ENCODE measurements at places on chromosomes 3 and 15.

GRCh38 chr3:115397433-115397832 is 225.9 kb upstream of the GAP43 start:
- no peak for DNase-seq

GRCh38 chr3:128113817-128114794 is 9.5 kb downstream of the RUVBL1 start:
- peak; percentile 39 for DNase-seq

GRCh38 chr3:123139522-123139921 is 62.2 kb upstream of the SEC22A start:
- DNase-seq: no peak

GRCh38 chr3:195003893-195004289 is 267.1 kb downstream of the XXYLT1 start:
- DNase-seq: no peak

DNA sequence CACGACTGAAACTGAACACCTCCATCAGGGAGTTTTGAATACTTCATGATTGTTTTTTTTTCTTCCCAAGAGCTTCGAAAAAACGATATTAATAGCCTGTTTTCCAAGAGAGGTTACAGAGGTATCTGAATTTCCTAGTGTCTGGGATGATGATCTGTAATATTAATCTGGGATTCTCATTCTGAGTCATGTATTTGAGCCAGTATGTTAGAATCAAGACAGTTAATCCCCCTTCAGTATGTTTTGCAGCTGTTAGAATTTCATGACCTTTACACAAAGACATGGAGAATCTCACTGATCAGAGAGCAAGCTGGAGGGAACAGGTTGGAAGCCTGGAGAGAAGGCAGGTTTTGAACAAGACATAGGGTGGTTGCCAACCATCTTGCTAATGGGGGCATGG is 234.5 kb upstream of the GAP43 start:
- no peak for DNase-seq

DNA sequence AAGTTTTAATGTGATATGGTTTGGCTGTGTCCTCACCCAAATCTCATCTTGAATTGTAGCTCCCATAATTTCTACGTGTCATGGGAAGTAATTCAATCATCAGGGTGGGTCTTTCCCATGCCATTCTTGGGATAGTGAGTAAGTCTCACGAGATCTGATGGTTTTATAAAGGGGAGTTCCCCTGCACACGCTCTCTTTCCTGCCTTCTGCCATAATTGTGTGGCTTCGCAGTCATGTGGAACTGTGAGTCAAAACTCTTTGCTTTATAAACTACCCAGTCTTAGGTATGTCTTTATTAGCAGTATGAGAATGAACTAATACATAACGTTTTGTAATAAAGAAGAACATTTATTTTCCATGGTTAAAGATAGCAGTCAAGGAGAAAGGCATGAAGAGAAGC is 39.2 kb upstream of the GOLIM4 start:
- peak; percentile 9 for DNase-seq

GRCh38 chr3:133361435-133361834 is 38.4 kb upstream of the BFSP2 start:
- no peak for DNase-seq

DNA sequence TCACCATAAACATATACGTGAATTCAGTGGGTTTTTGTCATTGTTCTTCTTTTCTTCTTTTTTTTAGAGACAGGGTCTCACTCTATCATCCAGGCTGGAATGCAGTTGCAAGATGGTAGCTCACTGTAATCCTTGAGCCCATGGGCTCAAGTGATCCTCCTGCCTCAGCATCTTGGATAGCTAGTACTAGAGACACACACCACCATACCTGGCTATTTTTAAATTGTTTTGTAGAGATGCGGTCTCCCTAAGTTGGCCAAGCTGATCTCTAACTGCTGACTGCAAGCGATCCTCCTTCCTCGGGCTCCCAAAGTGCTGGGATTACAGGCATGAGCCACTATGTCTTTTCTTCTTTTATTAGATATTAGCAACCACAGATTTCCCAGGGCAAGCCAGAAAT is 220.6 kb downstream of the NLGN1 start:
- no peak for DNase-seq

GRCh38 chr3:106710596-106710995 is 666.6 kb upstream of the CCDC54 start:
- DNase-seq: no peak

GRCh38 chr3:95899494-95899893 is 914.9 kb upstream of the EPHA6 start:
- DNase-seq: no peak

GRCh38 chr3:11167590-11167989 is 13.3 kb downstream of the HRH1 start:
- DNase-seq: no peak

DNA sequence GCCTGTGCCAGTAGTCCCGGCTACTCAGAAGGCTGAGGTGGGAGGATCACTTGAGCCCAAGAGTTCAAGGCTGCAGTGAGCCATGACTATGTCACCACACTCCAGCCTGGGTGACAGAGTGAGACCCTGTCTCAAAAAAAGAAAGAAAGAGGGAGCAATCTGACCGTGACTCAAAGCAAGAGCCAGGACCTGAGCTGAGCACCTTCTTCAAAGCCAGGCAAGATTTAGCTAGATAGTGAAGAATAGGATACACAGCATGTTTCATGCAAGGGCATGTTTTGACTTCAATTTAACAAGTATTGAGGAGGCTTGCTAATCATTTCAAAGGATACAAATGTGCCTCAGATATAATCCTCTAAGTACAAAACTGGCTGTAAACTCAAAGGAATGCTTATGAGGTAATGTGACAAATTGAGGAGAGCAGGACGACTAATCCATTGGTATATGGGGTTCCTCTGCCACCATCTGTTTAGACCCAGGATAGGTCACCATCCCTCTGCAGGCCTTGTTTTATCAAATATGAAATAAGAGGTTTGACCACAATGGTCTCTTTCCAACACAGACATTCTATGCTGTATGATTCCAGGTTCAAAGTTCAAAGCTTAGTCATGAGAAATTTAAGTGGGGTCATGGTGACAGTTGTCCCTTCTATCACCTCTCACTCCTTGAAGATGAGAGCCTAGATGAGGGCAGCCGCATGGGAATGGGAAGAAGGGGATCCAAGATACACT is 33.2 kb downstream of the RAB27A start:
- no peak for DNase-seq

DNA sequence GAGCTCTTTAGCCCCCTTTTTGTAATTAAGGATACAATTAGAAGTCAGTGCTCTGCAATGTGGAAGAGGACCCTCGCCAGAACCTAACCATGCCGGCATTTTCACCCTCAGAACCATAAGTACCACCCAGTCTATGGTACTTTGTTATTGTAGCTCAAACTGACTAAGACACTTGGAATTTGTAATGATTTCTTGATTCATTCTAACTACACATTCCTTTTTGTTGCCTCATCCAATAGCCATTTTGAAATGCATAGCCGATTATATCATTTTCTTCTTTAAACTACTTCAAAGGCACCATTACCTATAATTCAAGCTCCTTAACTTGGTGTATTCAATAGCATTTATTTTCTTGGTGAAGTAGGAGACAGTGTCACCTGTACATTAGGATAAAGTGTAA is 61.4 kb downstream of the GLB1 start:
- no peak for DNase-seq

DNA sequence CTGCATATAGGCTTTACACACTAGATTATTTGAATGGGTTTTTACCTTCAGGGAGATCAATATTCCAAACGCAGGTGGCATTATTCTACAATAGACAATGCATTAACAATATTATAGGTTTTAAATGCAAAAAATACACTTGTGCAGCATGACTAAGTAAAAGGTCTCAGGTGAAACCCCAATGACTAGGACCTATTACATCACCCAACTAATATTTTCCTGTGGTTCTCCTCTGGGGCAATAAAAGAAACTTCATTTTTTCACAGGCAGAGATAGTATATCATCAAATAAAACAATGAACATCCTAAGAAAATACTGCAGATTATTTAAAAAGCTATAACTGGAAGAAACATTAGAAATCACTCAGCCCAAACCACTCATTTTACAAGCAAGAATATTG is 375.3 kb downstream of the ROBO1 start:
- DNase-seq: no peak

- DNase-seq: no peak
Observed at GRCh38 chr15:49131403-49131802, 24.0 kb downstream of the COPS2 start.

- DNase-seq: no peak
Observed at GRCh38 chr15:82165948-82166376, 96.6 kb downstream of the EFL1 start.

DNA sequence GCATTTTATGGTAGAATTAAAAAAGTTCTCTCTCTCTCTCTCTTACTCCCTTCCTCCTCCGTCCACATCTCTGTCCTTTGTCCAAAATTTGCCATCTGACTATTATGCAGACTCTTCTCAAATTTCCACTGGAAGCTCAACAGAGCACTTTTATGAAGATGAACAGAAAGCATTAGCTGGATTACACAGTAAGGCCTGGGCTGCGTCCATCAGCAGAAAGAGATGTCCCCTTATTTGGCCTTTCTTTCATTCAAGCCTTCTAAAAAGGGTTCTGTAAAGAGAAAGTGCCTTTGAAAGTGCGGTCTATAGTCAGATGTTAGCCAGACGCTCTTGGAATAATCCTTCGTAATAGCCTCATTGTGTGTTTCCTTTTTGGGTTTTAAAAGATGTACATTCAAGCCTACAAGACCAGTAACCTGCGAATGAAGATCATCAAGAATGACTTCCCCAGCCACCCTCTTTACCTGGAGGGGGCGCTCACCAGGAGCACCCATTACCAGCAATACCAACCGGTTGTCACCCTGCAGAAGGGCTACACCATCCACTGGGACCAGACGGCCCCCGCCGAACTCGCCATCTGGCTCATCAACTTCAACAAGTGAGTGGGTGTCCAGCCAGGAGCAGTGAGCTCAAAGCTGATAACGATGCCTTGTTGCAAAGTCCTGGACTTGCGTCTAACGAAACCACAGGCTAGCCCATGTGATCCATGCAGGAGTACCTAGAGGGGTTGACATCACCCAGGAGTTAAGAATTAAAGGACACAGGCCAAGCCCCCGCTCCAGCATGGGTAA is 53.1 kb downstream of the MESD start:
- no peak for DNase-seq

DNA sequence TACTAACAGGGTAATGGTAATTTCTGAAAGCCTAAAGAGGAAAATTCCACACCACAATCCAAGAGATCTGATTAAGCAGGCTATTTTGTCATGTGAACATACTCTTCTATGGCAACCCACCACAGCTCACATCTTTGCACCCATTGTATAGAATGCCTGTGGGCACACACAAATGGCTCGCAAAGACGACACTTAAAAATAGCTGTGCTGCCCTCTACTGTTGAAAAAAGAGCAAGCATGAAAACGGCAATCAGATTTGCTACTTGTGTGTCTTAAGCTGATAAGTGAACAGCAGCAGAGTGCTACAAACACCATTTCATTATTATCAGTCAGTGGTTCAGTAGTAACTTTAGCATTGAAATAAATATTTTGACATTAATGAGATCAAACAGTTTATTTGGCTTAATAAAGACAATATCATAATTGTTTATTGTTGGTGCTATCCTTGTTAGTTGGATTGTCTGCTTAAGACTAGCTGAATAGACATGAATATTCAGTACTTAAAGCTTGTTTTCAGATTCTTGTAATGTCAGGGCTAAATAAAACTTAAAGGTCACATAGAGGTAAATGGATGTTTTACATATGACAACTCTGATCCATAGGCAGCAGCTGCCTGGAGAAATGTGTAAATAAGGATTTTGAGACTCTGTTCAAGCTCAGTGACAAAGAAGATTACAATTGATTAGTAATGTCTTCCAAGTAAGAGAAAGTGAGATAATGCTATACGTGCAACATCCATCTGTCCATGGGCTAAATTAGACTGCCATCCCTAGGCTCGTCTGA is 199.1 kb downstream of the LRRN1 start:
- peak; percentile 19 for DNase-seq

- DNase-seq: no peak
Observed at GRCh38 chr3:18810306-18810661, 338.0 kb upstream of the KCNH8 start.

DNA sequence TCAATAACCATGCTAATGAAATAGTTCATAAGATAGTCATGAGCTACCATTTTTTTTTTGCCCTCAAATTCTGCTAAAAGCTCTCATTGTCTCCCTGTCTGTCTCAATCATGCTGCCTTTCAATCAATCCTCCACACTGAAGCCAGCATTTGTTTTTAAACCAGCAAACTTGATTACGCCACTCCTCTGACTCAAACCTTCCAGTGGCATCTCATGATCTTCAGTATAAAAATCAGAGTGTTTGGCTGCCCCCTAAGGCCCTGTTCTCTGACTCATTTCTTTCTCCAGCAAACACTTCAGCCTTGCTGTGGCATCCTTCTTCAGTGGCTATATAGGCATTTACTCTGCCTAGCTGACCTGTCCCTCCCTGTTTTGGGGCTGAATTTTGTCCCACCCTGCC is 36.0 kb upstream of the EOMES start:
- DNase-seq: no peak

- DNase-seq: no peak
Observed at GRCh38 chr3:36521007-36521379, 140.7 kb downstream of the STAC start.

- DNase-seq: no peak
Observed at GRCh38 chr15:38538328-38539007, 26.1 kb downstream of the RASGRP1 start.

DNA sequence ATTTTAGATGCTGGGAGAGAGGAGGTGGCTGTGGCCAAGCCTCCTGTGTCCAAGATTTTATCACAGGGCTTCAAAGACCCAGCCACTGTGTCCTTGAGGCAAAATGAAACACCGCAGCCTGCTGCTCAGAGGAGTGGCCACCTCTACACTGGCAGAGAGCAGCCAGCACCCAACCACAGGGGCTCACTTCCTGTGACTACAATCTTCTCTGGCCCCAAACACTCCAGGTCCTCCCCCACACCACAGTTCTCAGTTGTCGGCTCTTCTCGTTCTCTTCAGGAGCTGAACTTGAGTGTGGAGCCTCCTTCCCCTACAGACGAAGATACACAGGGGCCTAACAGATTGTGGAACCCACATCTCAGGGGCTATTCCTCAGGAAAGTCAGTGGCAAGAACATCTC is 45.6 kb downstream of the CDAN1 start:
- no peak for DNase-seq

DNA sequence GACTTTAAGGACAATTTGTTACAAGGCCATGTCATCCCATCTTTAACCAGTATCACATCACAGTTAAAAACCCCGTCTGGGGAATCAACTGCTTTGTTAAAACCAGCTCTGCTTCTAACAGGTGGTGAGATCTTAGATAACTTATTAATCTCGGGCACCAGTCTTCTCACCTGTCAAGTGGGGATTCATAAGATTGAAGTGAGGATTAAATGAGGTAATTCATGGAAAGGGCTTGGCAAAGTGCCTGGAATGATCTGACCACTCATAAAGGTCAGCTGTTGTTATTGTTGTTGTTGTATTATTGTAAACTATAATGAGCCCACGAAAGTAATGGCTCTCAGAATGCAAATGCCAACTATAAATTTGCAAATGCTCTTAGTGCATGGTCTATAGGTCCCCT is 30.1 kb upstream of the SLC24A5 start:
- no peak for DNase-seq

GRCh38 chr3:53525765-53526703 is 31.6 kb downstream of the CACNA1D start:
- DNase-seq: no peak

- DNase-seq: no peak
Observed at GRCh38 chr15:52392008-52392687, 96.5 kb upstream of the MYO5C start.

Data from GM06990 (cell line).